ENCODE measurements at places on chromosomes 2 and 18. TPM values are rescaled to one million over a fixed set of nuclear protein-coding genes. Genes with fewer than 3 reads are reported as not detected.

BOK gene
- 7.3 TPM for total RNA-seq

VWC2L gene
- total RNA-seq = not detected

DNA sequence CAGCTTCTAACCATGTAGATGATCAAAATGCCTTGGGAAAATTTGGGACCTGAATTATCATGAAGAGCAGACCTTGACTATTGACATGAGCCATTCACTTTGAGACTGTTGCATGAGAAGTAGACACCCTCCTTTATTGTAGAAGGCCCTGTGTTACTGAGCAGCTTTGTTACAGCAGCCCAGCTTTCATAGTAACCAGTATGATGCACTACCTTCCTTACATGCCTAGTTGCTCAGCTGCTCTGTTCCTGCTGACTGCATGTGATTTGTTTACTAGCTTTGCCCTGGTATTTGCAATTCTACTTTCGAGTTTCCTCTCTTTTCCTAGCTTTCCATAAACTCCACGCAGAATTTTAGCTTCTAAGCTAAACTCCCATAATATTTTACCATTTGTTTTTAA lies 11.2 kb upstream of the FN1 start:
- no peak for DNase-seq

DNA sequence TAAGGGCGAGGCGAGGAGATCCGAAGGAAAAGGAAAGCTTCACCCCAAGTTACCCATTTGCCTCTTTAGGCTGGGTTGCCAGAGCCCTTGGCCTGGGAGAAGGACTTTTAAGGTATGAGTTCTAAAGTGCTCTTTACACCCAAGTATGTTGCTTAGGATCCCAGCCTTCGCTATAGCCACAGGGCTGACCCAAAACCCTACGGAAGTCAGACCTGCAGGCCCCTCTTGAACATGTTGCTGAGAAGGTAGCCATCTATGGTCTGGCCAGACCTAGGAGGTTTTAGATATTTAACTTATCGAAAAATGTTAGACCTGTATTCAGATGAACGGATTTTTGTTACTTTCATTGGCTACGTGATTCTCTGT lies 95.4 kb downstream of the PMS1 start:
- no peak for DNase-seq

- DNase-seq = peak; percentile 4
These were observed 523 bp downstream of the KCTD1 start for GRCh38 chr18:26547646-26548414.

DNA sequence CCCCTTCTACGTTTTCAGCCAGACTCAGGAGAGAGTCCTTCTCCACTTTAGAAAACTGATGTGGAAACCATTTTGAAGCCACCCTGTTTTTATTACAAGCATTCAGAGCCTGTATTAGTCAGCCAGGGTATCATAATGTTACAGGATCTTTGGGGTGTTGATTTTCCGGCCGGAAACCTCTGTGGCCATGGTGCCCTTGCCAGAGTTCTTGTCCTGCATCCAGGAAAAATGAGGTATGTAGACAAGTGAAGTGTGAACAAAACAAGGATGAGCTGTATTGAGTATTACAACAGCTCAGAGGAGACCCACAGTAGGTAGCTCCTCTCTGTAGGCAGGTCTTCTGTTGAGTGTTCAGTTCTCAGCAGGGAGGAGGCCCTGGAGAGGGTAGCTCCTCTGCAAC lies 241.0 kb upstream of the COPS8 start:
- DNase-seq = no peak

CSRNP3 gene
- 2.4 TPM for total RNA-seq

- DNase-seq = no peak
These were observed 2.2 kb upstream of the MAPRE2 start for GRCh38 chr18:35038881-35039491.

DNA sequence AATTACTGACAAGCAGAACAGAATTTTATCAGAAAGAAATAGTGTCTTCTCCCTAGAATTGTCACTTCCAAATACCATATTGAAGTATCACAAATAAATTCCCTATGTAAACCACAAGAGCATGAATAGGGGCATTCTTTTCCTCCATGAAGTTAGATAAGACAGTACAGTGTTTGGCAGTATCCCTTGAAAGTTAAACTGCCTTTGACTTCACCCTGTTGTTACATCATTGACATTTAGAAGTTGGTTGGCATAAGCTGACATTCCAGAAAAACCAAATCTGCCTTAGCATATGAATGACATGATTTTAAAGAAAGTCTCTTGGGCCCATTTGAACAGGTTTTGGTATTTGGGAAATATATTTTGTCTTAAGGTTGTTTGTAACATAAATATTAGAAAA lies 50.2 kb upstream of the OSR1 start:
- DNase-seq = no peak

GRCh38 chr2:69082430-69082997 lies 69.5 kb downstream of the ANTXR1 start:
- peak; percentile 42 for DNase-seq

- DNase-seq = no peak
These were observed 25.8 kb downstream of the PLB1 start for GRCh38 chr2:28521663-28522062.

DNA sequence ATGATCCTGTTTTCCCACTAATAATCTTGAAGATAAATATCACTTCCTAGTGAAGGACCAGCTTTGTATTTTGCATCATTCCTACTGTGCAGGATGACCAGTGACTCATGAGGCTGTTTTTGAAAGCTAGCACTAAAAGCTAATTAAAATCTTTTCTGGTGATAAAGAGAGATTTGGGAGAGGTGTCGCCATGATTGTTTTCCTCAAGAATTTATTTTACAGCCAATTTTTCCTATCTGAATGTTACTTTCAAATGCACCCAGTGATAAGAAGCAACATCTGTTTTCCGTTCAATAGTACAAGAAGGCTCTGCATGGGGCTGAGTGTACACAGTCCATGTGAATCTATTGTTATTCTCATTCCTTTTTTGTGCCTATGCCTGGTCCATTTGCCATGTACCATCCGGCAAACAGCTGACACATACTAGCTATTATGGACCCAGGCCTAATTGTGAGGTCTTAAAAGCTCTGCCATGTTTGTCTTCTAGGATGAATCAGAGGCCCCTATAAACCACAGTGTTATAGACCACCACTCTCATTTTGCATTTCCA lies 28.4 kb downstream of the MEIS1 start:
- DNase-seq = no peak

DNA sequence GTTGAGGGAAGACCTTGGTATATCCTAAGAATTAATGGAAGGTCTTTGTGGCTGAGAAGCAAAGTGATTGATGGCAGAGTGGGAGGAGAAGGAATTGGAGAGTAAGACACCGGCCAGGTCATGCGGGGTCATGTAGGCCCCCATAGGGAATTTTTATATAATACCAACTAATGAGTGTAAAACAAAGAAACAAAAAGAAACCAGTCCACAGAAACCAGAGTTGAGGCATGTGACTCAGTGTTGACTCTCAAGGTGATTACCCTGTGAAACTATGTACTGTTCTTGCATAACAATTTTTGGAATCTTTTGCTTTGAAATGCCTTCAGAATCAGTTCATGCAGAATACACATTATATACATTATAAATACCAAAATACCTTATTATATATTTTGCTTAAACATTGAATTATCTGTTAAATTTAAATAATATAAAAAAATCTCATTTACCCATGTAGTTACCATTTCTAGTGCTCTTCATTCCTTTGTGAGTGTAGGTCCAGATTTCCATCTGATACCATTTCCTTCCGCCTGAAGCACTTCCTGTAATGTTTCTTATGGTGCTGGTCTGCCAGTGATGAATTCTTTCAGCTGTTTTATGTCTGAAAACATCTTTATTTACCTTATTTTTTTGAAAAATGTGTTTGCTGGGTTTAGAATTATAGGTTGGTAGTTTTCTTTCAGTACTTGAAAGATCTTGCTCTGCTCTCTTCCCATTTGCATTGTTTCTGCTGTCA lies 8.6 kb downstream of the CLIP4 start:
- DNase-seq = no peak

GRCh38 chr18:2969695-2970094 lies 43.2 kb downstream of the LPIN2 start:
- DNase-seq = no peak

TMEM169 gene
- total RNA-seq = 8.2 TPM

HS1BP3 gene
- 14.7 TPM for total RNA-seq

DNA sequence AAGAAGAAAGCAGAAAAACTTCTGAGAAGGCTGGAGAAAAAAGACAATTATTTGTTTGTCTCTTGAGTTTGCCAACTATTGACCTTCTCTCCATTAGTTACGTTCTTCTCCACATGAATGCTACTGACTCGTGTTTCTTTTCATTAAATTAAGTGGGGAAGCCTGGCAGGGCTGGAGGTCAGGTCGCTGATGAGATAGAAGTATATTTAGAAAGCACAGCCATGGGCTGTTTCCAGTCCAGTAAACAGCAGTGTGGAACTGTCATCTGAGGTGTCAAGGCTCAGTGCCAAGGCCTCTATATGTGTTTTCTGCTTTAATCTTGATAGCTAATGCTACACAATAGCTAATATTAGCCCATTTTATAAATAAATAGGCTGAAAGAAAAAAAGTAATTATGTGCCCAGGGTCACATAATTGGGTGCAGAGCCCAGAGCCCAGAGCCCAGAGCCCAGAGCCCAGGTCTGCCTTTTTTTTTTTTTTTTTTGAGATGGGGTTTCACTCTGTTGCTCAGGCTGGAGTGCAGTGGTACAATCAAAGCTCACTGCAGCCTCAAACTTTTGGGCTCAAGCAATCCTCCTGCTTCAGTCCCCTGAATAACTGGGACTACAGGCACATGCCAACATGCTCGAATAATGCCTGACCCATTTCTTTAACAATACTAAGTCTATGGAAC lies 6.3 kb downstream of the MSGN1 start:
- DNase-seq = no peak

- DNase-seq = peak; percentile 21
These were observed 15.0 kb downstream of the KCNJ13 start for GRCh38 chr2:232761301-232761907.

MC5R gene
- not detected for total RNA-seq

TACR1 gene
- not detected for total RNA-seq

DNA sequence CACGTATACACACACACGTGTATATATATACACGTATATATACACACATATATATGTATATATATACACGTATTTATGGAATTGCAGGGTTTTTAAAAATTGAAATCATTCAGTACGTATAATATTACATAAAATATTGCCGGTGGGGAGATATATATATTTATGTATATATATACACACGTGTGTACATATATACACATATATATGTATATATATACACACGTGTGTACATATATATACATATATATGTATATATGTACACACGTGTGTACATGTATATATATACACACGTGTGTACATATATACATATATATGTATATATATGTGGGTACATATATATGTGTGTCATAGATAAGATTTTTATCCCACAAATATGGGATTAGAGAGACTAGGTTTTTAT lies 5.4 kb downstream of the FBXO11 start:
- no peak for DNase-seq

UPP2 gene
- total RNA-seq = not detected

DOK6 gene
- total RNA-seq = 0.47 TPM

LYG2 gene
- 0.30 TPM for total RNA-seq

DNA sequence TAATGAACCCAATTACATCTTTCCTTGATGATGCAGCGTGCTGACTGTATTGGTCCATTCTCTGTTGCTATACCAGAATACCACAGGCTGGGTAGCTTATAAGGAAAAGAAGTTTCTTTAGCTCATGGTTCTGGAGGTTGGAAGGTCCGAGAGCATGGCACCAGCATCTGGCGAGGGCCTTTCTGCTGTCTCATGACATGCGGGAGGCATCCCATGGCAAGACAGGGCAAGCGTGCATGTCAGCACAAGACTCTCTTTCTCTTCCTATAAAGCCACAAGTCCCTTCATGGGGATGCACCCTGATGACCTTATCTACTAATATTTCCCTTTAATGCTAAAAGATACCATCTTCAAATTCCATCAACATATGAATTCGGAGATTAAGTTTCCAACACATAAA lies 122.8 kb upstream of the FHL2 start:
- DNase-seq = no peak

CHRND gene
- total RNA-seq = 91.0 TPM

DNA sequence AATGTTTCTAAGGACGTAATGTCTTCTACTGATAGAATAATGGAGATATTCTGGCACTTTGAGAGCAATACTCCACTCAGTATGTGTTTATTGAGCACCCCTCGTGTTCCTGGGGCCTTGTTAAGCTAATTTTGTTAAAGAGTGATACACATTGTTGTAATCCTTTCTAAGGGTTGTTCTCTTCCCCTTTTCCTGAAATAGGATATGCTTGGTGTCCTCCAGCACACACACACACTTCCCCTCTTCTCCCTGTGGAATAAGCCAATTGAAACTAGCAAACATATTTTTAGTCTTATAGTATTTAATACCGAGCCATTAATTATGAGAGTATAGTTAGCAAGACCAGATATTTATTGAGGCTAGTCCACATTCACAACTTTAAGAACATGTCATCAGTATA lies 114.1 kb downstream of the CRIM1 start:
- DNase-seq = no peak

DNA sequence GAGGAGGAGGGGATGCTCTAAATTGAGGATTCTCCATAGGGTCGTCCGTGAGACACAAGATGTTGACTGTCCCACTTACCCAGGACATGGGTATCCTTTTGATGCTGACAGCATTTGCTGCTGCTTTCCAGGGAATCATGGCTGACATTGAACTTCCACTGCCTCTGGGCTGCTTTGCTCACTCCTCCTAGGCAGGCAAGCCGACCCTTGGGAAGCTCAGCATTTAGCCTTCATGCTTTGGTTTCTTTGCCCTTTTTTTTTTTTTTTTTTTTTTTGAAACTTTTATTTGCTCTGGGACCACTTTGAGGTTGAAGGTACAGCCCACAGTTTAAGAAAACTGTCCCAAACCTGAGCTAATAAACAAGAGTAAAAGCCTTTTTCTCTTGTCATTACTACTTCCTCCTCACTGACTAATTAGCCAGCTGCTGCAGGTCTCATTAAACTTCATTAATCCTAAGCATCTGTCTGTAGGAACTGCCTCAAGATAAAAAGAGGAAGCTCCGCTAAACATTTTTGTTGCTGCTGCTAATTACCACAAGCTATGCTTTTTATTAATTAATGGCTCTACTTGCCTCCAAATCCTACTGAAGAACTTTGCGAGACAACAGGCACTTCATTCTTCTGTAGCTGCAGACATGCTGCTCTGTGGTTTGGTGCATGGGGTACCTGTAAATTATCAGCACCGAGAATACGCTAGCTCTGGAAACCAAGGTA lies 125.4 kb downstream of the SPTBN1 start:
- DNase-seq = no peak

- DNase-seq = no peak
These were observed 9.3 kb upstream of the SLC16A14 start for GRCh38 chr2:230077851-230078547.

DNA sequence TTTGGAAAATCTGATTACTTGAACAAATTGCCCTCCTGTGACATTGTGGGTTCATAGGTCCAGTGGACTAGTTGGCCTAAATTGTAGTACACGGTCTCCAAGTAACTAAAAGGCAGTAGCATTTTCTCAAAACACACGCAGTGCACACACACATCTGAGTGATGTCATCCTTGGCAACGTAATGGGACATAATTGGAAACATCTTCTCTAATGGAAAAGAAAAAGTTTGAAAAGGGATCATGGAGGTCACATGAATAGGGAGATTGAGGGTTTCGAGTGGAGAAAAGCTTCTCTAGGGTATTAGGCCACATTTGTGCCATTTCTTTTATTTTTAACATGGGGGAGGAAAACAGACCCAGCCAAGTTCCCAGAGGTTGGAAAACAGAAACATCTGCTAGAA lies 93.3 kb downstream of the MAP4K4 start:
- DNase-seq = no peak

NT5DC4 gene
- total RNA-seq = not detected

SELENOI gene
- total RNA-seq = 57.3 TPM

- DNase-seq = no peak
These were observed at the start of gene TNFRSF11A for GRCh38 chr18:62324917-62325805. TNFRSF11A (plus strand) TSS chr18:62325310; CDS start chr18:62325353, 43 bp downstream.

GAL3ST2 gene
- not detected for total RNA-seq

EFR3B gene
- total RNA-seq = 4.0 TPM

EIF2AK3 gene
- 20.8 TPM for total RNA-seq

MEP1B gene
- total RNA-seq = not detected
